ENCODE measurements at places on chromosomes 13 and 19.

DNA sequence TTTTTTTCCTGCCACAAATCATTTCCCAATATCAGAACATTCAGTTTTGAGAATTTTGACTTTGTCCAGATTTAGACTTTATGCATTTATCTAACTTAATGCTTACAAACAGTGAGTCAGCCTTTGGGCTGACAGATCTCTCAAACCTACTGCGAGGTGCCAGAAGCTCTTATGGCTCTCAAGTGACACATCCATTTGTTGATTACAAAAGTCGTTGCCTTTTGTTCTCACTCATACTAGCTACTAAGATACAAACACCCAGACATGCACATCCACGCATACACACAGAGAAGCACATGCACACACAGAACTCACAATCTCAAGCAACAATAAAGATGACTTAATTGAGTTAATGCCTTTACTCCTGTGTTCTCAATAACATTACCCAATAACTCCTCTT is 1147.5 kb downstream of the DIAPH3 start:
- no peak for DNase-seq

DNA sequence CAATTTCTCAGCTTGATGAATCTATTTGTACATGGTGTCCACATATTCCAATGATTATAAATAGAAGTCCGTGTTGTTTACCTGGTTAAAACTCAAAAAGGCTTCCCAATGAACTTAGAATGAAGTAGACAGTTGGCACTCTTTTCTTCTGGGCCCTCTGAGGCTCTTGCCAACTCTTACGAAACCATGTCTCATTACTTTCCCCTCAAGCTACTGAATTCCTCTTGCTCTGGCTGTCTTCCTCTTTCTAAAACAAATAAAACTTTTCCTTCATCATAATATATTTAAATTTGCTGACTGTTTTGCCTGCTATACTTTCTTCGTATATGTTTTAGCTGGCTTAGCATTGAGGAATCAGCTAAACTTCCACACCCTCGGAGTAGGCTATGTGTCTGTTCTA is 139.7 kb downstream of the SLITRK6 start:
- no peak for DNase-seq

DNA sequence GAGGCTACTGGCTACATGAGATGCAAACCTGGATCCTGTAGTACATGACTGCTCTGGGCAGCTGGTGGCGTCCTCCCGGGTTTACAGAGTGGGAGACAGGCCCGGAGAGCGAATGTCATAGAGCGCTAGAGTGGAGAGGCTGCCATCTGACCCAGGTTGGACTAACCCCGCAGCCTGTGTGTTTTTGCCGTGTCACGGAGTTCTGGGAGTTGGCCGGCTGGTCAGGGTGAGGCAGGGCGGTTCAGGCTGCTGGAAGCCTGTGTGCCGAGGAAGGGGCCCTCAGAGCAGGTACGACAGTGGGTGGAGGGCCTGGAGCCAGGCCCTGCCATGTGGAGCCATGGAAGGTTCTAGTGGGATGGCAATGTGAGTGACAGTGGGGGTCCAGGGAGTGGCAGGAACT is 12.5 kb downstream of the CRTC1 start:
- DNase-seq: no peak

- DNase-seq: no peak
Observed at GRCh38 chr13:84997858-84998257, 801.4 kb downstream of the SLITRK6 start.

- DNase-seq: no peak
Observed at GRCh38 chr13:108961542-108962125, 332.2 kb downstream of the MYO16 start.

DNA sequence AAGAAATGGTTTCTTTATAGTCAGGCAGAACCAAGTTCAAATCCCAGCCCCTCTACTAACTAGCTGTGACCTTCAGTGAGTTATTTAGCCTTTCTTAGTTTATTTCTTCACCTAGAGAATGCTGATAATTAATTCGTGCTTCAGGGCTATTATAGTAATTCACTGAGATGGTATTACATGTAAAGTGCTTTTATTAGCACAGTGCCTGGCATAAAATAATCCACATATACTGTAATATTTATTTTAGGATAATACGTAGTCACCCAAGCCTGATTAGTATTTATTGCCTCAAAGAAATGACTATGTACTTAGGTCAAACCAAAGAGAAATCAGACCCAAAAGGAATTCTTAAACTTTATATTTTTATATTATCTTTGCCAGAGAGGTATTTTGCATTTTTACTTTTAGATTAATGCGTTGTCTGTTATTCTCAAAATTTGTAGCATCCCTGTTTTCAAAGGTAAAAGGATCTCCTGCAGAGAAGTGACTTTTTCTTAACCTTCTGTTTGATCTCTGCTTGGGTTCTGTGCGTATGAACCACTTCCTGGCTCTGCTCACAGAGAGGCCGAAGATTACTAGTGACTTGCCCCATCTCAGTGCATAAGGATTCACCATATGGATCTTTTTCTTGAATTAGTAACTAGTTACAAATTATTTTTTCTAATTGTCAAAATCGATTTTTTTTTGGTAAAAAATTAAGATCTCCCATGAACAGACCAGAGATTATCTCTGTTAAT is 19.7 kb downstream of the UBAC2 start:
- DNase-seq: no peak

All from stimulated activated CD8-positive, alpha-beta memory T cell treated with anti-CD3 and anti-CD28 coated beads, Interleukin-12 subunit alpha, Interleukin-12 subunit beta, amount 100 ng/mL, for 4 hours (primary cell).